ENCODE measurements at places on chromosomes 13 and 19. TPM values are rescaled to one million over a fixed set of nuclear protein-coding genes. Genes with fewer than 3 reads are reported as not detected.

IGFL3 gene
- not detected for total RNA-seq

DNA sequence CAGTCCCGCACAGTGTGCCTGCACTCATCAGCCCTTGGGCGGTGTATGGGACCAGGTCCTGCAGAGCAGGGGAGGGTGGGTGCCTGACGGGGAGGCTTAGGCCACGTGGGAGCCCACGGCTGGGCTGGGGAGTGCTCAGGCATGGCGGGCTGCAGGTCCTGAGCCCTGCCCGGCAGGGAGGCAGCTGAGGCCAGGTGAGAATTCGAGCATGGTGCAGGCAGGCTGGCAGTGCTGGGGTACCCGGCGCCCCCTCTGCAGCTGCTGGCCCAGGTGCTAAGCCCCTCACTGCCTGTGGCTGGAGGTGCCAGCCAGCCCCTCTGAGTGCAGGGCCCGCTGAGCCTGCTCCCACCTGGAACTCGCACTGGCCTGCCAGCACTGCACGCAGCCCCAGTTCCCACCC lies 630.9 kb upstream of the PCDH20 start:
- H3K4me1 ChIP-seq = no peaks in the 10 kb centered on the region
- no peak overlapping the region for H3K27ac ChIP-seq
- H3K36me3 ChIP-seq = no peaks in the 10 kb centered on the region
- no peak overlapping the region for H3K4me3 ChIP-seq
- DNase-seq = no peak

DNA sequence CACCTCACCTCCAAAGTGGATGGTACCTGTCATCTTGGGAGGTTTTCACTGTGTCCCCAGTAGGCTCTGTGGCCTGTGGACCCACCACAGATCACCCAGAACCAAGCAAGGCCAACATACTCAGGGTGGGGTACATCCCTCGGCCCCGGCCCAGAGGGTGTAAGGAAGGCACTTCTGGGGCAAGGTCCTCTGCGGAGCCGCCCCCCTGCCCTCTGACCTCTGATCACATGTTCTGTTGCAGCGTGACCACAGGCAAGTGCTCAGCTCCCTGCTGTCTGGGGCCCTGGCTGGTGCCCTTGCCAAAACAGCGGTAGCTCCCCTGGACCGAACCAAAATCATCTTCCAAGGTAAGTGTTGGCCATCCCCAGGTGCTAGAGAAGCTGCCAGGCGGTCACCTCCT lies 36.7 kb downstream of the TMEM161A start:
- no peak for DNase-seq
- H3K27ac ChIP-seq = no peak overlapping the region
- no peaks in the 10 kb centered on the region for H3K27me3 ChIP-seq
- H3K4me3 ChIP-seq = no peak overlapping the region

- DNase-seq = no peak
- no peaks in the 10 kb centered on the region for H3K36me3 ChIP-seq
- H3K4me1 ChIP-seq = no peaks in the 10 kb centered on the region
- H3K4me3 ChIP-seq = no peak overlapping the region
These were observed 68.7 kb upstream of the FRY start for GRCh38 chr13:31962731-31963370.

DNA sequence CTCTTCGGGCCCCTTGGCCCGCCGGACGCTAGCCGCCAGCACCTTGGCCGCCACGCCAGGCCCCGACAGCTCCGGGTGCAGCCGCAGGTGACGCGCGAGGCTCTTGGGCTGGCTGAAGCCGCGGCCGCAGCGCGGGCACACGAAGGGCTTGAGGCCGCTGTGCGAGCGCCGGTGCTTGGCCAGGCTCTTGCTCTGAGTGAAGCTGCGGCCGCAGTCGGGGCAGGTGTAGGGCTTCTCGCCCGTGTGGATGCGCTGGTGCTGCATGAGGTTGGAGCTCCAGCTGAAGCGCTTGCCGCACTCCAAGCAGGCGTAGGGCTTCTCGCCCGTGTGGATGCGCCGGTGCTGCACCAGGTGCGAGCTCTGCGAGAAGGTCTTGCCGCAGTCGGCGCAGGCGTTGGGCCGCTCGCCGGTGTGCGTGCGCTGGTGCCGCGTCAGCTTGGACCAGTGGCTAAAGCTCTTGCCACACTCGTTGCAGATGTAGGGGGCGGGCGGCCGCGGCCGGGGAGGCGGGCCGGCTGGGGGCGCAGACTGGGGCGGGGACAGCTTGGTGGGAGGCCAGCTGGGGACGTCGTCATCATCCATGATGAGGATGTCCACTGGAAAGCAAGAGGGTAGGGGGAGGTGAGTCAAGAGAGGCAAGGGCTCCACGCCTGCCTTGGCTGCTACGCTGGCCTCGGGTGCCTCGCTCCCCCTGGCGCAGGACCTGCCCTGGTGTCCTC lies 32.4 kb downstream of the ZNF787 start:
- no peaks in the 10 kb centered on the region for H3K36me3 ChIP-seq
- no peaks in the 10 kb centered on the region for H3K27me3 ChIP-seq
- no peaks in the 10 kb centered on the region for H3K4me1 ChIP-seq

DNA sequence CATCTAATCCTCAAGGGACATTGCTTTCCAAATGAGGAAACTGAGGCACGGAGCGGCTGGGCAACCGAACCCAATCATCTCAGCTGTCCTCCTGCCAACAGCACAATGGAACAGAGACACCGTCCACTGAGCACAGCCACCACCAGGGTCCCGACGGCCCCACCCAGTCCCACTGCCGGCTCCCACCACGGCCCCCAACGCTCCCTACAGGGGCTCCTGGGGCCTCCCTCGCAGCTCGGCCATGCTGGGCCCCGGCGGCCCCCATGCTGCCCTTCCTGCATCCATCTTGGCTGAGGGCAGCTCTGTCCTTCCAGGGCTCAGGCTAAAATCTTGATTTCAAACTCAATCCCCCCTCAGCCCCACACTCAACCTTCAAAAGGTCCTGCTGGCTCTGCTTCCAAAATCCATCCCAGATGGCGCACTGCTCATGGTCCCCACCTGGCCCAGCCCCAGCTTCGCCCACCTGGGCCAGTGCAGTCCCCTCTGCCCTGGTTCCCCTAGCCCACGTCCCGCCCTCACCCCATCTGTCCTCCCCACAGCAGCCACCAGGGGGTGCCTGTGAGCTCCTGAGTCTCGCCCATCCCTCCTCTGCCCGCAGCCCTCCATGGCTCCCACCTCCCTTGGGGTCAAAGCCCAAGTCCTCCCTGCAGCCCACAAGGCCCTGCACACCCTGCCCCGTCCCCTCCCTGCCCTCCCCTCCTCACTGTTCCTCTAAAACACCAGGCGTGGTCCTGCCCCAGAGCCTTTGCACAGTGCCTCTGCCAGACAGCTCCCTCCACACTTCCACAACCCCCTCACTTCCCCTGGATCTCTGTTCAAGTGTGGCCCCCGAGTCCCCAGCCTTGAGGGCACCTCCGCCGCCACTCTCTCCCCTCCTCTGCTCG lies 7.9 kb downstream of the PIP5K1C start:
- H3K4me3 ChIP-seq = no peak overlapping the region
- no peaks in the 10 kb centered on the region for H3K36me3 ChIP-seq
- H3K27me3 ChIP-seq = no peaks in the 10 kb centered on the region
- DNase-seq = peak; percentile 87

ZNF132 gene
- total RNA-seq = 4.5 TPM

KLK7 gene
- total RNA-seq = not detected

GNG8 gene
- 3.0 TPM for total RNA-seq

DNA sequence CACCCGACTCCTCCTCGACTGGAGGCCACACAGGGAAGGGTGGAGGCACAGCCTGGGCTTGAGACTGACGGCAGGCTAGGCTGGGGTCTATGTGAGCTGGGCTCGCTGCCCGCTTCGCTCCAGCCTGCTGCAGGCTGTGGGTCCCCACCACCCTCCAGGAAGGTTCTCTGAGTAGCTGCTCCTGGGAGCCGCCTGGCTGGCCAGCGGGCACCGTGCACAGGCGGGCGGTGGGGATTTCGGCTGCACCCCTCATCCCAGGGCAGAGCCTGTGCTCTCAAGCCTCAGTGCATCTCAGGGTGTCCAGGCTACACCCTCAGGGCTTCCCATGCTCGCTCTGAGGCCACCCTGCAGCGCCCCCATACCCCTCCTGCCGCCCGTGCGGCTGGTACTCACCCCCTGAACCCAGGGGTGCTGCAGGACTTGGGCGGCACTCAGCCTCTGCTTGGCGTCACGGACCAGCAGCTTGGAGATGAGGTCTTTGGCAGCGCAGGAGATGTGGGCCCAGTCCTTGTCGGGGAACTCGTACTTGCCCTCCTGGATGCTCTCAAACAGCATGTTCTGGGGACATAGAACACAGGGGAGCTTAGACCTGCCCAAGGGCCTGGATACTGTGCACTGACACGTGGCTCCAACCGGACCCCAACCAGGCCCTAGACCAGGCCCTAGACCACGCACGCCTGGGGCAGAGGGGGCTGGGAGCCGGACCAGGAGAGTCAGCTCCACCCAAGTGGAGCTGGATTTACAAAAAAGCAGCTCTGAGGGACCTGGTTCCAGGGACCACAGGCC lies 10.2 kb downstream of the MKNK2 start:
- no peaks in the 10 kb centered on the region for H3K4me1 ChIP-seq
- no peak overlapping the region for H3K4me3 ChIP-seq
- peaks cover 3% of the 10 kb centered on the region for H3K36me3 ChIP-seq
- DNase-seq = peak; percentile 50

Data from aorta (tissue), 5 donors.